GM18507 (cell line): ENCODE measurements at places on chromosomes 4 and X.

DNA sequence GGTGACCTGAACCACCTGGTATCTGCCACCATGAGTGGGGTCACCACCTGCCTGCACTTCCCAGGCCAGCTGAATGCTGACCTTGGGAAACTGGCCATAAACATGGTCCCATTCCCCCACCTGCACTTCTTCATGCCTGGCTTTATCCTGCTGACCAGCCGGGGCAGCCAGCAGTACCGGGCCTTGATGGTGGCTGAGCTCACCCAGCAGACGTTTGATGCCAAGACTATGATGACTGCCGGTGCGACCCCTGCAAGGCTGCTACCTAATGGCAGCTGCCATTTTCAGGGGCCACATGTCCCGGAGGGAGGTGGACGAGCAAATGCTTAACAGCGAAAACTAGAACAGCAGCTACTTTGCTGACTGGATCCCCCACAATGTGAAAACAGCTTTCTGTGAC lies 67.5 kb upstream of the FAM241A start:
- no peak for DNase-seq

GRCh38 chr4:185587427-185588161 lies 52.3 kb upstream of the PDLIM3 start:
- peak; percentile 51 for DNase-seq

DNA sequence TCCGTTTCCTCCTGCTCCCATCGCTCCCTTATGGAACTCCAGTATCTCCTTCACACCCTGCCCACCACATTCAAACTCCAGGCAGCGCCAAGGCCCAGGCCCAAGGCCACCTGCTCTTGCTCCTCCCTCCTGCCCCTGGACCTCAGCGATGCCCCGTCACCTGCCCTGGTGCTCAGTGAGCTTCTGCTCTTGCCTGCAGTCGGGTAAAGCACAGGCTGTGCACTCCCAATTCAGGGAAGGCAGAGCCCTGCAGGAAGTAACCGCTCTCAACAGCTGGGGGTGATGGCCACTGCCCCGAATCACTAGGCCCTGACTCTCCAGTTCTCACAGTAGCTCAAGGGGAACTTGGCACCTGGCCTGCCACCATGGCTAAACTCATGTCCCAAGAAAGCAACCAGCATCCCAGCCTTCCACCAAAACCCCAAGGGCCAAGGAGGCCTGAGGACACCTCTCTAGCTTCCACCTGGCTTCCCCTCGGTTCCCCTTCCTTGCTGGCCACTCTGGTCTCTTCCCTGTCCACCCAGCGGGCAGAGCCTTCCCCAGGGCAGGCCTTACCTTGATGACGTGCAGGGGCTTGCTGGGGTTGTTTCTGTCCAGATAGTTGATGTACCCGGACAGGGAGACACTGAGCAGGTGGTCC lies 29.3 kb downstream of the WDR1 start:
- no peak for DNase-seq

GRCh38 chrX:117711782-117712181 lies 404.8 kb downstream of the KLHL13 start:
- DNase-seq: no peak

DNA sequence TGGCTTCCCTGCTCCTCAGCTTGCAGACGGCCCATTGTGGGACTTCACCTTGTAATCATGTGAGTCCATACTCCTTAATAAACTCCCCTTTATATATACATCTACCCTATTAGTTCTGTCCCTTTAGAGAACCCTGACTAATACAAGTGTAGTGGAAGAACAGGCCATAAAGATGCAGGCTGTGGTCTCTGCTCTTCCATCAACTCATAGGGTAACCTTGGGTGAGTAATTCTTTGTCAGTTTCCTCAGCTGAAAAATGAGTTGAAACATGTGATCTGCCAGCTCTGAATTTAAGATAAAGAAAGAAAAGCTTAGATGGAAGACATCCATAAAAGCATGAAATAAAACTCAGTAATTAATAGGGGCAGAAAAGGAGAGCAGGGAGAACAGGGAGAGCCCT lies 103.6 kb downstream of the ENOX2 start:
- no peak for DNase-seq

DNA sequence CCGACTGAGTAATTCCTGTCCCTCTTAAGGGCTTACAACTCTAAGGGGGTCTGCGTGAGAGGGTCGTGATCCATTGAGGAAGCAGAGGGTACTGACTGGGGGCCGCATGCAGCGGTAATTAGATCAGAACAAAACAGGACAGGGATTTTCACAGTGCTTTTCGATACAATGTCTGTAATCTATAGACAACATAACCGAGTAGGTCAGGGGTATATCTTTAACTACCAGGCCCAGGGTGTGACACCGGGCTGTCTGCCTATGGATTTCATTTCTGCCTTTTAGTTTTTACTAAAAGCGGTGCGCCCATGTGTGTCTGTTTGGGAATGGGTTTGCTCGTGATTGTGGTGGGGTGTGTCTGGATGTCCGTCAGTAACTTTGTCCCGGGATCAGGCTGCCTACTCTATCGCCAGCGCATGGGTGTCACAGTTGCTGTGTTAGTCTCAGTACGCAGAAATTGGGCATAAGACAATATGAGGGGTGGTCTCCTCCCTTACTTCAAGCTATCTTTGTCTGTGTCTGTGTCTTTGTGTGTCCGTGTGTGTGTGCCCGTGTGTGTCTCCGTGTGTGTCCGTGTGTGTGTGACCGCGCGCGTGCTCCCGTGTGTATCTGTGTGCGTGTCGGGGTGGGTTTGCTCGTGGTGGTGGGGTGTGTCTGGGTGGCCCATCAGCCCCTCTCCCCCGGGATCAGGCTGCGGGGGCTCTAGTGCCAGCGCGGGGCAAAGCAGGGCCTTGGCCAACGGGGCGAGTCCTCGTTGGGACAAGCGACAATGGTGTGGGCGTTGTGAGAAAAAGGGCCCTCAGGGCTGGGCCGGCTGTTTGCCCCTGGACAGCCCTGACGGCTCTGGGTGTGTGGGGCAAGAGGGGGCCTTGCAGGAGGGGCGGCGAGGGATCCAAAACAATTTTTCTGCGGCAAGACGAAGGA lies 10.4 kb downstream of the FRG2 start:
- DNase-seq: no peak

DNA sequence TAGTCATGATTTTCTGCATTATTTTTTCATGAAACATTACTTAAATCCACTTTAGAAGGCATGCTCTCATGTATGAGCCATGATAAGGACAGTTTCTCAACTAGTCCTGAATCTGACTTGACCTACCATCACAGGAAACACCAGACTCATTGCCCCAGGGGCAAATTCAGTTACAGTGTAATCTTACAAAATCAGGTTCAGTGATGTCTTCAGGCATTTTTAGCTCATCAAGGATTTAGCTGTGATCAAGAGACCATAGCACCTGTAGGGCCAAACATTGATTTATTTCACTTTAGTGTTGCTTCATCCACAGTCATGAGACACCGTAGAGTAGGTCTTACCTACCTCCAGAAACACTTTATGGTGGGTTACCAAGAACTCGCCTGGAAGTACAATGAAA lies 3.1 kb upstream of the TASL start:
- no peak for DNase-seq

- peak; percentile 11 for DNase-seq
Measured at GRCh38 chrX:54495814-54496516, at the start of gene FGD1. FGD1 (minus strand) TSS chrX:54496234; CDS start chrX:54495432, 802 bp downstream.

GRCh38 chrX:112048707-112049106 lies 33.9 kb downstream of the TRPC5 start:
- DNase-seq: no peak

DNA sequence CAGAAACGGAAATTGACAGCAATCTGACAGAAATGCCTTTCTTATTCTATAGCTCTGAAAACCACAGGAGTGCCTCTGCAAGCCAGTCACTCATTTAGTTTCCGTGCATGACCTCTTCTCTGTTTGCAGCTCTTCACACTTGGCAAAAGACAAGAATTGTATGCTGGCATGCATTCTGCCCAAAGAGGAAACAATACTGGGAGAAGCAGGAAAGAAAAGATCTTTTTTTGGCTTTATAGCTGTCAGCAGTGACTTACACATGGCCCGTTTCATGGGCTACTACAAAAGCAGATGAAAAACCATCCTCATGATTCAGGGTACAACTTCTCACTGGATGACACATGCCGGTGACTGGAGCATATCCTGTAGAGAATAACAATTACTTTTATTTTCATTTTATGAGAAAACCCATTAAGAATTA lies 249.4 kb downstream of the ADAMTS3 start:
- DNase-seq: no peak

DNA sequence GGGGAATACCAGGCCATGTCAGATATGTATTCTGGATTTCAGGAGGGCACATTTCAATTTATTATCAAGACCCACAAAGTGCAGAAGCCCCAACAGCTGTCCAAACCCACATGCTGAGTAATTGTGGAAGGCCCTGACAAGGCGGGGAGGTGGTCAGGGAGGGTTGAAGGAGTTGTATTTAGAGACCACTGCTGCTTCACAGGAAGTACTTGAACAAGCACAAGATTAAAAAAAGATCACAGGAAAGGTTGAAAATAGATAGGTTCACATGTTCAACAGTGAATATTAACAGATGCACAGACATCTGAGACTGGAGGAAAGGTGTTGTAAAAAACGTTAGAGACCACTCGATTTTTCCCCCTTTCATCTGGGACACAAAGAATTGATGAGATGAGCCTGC lies 17.9 kb downstream of the ATP8A1 start:
- no peak for DNase-seq

- no peak for DNase-seq
Measured at GRCh38 chr4:2732526-2732925, 23.6 kb downstream of the TNIP2 start.

- DNase-seq: no peak
Measured at GRCh38 chr4:41799126-41799525, 50.6 kb upstream of the PHOX2B start.

DNA sequence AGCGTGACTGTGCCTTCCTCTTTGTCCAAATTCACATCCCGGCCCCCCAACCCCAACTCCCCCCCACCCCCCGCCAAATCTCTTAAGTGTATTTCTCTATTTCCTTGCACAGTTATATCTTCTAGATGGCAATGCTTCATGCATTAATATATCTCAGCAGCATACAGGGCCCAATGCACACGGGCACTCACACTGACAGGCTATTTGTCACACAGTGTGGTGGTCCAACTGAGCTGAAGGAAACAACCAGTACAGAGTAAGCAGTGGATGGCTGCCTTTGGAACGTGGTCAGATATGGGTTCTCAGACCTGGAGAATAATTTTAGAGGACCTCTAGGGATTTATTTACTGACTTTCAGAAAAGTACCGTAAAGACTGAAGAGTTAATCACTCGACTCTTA lies 681 bp downstream of the EXOC1 start:
- DNase-seq: no peak

GRCh38 chr4:102759831-102760644 lies 730 bp downstream of the MANBA start:
- DNase-seq: no peak

- no peak for DNase-seq
Measured at GRCh38 chr4:155891058-155891457, 12.4 kb upstream of the TDO2 start.

DNA sequence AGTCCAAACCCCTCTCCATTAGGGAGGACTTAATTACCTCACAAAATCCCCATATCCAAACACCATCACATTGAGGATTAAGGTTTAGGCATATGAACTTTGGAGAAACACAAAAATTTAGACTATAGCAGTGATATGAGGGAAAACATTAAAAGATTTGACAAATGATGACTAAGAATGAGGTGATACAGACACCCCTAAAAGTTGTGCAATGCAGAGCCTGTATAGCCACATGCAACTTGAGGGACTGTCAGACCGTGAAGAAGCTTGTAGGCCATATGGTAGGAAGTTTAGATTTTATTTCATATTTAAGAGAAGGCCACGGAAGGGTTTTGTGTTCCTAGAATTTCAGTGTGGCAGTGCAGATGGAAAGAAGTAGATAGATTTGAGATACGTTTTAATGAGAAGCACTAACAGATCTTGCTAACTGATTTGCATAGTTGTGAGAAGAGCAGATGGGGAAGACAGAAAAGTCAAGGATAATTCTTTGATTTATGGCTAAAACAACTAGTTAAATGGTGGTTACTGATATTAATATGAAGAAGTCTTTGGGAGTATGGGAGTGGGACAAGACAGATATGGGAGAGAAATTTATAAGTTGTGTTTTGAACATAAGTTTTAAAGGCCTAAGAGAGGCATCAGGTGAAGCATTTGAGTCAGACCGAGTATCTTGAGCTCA lies 5.5 kb upstream of the FIP1L1 start:
- no peak for DNase-seq

DNA sequence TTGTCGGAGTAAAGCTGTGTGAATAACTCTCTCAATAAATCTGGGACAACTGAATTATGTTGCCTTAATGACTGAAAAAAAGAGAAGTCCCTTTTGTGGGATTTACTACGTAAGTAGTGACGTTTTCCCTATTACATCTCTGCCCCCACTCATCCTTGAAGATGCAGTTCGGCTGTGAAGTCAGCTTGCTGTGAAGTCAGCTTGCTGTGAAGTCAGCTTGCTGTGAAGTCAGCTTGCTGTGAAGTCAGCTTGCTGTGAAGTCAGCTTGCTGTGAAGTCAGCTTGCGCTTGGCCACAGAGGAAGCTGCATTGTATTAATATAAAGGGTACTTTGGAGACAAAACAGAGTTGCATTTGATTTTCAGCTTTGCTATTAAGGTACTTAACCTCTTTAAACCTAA lies 8.0 kb upstream of the VAMP7 start:
- no peak for DNase-seq

DNA sequence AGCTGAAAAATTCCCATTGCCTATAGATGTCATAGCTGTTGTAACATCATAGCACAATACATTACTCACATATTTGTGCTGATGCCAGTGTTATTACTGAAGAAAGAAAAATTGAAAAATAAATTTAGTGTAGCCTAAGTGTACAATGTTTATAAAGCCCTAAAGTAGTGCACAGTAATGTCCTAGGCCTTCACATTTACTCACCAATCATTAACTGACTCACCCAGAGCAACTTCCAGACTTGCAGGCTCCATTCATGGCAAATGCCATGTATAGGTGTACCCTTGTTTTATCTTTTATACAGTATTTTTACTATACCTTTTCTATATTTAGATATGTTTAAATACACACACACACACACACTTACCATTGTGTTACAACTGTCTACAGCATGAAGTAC lies 265.4 kb upstream of the MAGEB18 start:
- no peak for DNase-seq

DNA sequence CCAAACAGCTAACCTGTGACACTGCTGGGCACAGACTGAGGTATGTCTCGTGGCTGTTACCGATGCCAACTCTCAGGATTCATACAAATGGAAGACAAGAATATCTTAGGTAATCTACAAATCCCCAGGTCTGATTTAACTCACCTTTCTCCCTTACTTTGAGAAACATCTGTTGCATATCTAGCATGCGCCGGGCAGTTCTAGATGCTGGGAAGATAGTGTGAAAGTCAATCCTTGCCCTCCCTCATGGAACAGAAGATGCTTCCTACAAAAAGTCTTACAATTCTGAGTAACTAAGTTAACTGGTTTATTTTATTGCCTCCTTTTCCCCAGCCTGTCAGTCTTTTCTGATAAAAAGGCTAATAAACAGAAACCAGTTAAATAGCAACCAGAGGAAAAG lies 212.2 kb upstream of the FAT1 start:
- DNase-seq: no peak

- no peak for DNase-seq
Measured at GRCh38 chr4:165461159-165461821, 82.5 kb downstream of the CPE start.
